NCI-H1417 treated with DMSO at 0.1 percent for 48 hours (cell line): ENCODE measurements at places on chromosomes 16 and 17.

- no peak for DNase-seq
Measured at GRCh38 chr17:58184986-58185761, 7.4 kb upstream of the EPX start.

DNA sequence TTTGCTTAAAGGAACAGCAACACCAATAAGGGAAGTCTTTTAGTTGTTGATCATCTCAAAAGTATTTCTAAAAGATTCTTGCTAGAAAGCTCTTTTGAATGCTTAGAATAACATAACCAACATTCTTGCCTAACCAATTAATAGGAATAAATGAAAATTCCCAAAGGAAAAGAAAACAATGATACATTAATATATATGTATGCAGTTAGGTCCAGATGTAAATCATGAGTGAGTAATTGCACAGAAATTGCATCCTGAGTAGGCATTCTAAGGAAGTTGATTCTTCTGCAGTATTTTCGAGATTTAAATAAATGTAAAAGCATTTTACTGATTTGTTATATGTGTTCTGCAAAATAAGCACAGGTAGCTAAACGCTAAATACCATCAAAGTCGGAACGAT, 22.1 kb downstream of the COX10 start:
- no peak for DNase-seq

GRCh38 chr17:60155815-60156214, 6.0 kb downstream of the CA4 start:
- DNase-seq: no peak

- no peak for DNase-seq
Measured at GRCh38 chr17:17749025-17749772, 67.9 kb downstream of the RAI1 start.

DNA sequence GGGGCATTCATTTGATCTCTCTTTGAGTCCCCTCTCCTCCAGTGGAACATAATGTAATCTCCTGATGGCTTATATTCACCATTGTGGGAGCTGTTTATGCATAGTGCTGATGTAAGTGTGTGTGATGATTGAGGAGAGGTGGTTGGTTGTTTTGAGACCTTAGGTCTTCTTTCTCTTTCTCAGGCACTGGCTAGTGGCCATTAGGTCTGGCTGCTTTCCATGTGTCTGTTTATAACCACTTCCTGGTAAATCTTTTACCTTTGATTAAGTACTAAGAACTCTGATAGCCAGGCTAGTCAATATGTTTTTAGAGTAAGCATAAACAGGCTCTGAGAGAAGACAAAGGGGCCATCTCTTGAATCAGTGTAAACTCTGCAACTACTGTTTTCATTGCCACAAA, 27.9 kb downstream of the VAT1L start:
- DNase-seq: no peak
